ENCODE measurements at places on chromosomes 11 and 22.
A peak's percentile ranks its signal among the peaks of the same experiment; 100 is the strongest.

GRCh38 chr11:34145073-34145472 is 39.6 kb downstream of the NAT10 start:
- no peak for DNase-seq

- no peak for DNase-seq
These were observed 6.7 kb downstream of the ACP2 start for GRCh38 chr11:47241841-47242301.

DNA sequence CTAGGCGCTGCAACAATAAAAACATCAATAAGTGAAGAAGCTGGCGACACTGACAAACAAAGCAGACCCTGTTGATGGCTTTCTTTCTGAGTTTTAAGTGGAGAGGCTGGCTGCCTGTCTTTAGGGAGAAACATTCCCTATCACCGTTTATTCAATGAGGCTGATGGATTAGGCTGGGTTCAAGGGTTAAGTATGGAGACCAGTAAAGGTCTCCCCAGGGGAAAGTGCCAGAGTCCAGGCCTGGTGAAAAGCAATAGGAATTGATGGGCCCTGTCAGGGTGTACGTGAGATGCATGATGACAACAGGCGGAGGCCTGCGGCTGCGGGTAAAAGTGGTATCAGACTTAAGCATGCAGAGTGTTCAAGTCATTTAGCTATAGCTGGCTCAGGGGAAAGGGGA is 102.6 kb downstream of the ALX4 start:
- no peak for DNase-seq

DNA sequence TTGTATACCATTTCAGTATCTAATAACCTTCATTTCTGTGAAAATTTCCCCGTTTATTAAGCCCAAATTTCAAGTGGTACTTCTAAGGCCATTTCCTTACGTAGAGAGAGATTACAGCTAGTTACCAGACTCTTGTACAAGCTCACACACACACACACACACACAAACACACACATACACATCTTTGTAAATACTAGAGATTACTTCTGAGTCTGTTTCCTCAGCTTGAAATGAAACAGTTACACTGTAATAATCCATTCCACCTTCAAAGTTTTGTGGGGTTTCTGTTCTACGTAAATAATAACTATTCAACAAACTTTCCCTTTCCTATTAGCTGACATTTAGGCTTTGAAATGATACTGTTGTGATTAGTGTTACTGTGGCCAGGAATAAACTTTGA is 6.2 kb downstream of the POGLUT3 start:
- no peak for DNase-seq

GRCh38 chr11:111063726-111064517 is 181.6 kb upstream of the POU2AF2 start:
- DNase-seq = no peak

DNA sequence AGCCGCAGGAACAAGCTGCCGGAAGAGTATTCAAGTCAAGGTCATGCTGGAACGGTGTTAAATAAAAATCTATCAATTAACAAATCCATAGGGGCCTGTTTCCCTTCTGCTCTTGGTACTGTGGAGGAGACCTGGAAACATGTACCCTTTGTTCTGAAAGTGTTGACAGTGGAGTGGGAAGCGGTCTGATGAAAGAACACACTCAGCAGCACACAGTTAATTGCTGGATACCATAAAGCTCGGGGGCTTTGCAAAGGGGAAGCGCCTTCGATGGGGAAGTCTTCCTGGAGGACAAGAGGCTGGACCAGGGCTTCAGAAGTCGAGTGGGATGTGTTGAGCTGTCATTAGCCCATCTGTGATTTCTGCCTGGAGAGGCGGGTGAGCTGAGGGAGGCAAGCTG is 112.5 kb upstream of the CLPB start:
- DNase-seq = no peak

GRCh38 chr11:130475426-130476053 is 27.1 kb downstream of the ADAMTS15 start:
- no peak for DNase-seq

DNA sequence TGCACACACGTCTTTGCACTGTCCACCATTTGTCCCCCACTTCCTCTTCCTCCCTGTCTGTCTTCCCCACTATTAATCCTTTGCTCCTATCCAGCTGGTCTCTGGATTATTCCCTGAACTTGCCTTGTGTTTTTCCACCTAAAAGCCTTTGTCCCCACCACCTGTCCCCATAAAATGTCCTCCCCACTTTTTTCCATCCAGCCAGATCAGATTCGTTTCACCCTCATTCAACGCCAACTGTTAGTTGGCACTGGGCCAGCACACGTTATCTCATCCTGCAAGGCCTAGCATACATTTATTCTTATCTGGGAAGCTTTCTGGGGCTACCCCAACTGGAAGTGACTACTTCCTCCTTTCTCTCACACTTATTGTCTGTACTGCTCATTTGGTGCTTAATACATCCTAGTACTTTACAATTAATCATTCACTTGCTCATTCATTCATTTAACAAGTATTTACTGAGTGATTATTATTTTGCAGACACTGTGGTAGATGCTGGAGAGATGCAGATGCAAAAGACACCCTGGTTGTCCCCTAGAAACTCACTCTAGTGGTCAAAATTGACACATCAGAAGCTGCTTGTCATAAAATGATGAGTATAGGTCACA is 96.2 kb downstream of the RASSF10 start:
- DNase-seq = no peak

DNA sequence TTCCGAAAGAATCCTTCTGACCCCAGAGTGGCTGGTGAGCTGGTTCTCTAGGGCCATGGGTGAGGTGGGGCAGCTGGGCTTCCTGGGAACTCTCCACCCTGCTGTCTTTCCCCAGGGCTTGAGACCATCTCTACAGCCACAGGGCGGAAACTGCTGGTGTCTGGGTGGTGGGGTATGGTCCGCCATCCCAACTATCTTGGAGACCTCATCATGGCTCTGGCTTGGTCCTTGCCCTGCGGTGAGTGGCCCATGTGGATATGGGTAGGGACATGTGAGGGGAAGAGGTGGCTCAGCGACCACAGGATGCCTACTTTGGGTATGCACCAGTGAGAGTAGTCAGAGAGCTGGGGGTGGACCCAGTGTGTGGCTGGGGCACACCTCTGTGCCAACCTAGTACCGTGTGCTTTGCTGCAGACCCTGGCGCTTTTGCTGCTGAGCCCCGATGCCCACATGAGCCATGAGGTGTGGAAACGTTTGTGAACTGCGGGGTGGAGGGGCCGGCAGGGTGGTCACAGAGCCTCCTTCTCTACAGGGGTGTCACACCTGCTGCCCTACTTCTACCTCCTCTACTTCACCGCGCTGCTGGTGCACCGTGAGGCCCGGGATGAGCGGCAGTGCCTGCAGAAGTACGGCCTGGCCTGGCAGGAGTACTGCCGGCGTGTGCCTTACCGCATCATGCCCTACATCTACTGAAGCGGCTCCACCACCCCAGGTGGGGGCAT is 2.0 kb downstream of the ZNHIT2 start:
- DNase-seq = no peak

GRCh38 chr11:65912845-65913244 is 6.0 kb downstream of the C11orf68 start:
- no peak for DNase-seq

- DNase-seq = no peak
These were observed 210.0 kb downstream of the KIRREL3 start for GRCh38 chr11:126790550-126791081.

DNA sequence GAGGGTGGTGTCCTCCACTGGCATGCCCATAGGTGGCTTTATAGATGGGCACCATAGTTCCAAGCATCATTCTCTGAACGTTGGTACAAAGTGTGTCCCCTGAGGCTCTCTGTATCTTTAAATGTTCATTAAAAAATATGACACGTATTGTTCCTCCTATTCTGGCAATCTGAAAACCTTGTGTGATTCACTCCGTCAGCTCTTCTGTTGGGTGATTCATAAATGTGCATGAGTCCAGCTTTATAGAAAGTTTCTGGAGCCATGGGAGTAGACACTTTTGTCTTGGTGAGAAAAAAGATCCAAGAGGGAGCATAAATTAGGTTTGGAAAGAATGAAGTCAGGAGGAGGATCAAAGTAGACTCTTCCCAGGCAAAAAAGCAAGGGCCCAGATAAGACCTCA is 728.8 kb downstream of the NELL1 start:
- DNase-seq = no peak

DNA sequence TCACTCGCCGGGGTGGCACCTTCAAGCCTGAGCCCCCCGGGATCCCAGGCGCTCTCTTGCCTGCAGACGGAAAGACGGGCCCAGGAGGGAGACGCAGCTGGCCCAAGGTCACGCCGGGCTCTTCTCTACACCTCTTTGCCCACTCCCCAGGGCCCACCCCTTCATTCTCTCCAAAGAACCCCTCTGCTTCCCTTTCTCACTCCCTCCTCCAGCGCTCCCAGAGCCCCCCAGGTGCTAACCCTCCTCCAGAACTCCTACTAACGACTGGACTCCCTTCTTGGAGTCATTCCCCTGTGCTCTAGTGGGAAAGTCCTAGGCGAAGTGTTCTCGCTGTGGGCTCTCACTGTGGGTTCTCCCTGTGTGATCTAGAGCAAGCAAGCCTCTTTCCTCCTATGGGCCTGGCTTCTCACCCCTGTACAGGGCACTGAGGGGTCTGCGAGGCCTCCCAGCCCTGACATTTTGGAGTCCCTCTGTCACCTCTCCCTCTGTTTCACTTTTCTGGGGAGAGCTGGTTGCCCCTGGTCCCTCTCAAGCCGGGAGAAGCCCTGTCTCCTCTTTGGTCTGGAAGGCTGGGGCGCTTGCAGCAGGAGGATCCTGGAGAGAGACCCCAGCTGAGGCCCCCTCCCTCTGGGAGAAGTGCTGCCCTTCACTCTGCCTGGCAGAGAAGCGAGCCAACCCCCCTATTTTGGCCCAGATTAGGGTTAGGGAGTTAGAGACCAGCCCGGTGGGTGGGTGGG is 858 bp downstream of the OAF start:
- DNase-seq = no peak

DNA sequence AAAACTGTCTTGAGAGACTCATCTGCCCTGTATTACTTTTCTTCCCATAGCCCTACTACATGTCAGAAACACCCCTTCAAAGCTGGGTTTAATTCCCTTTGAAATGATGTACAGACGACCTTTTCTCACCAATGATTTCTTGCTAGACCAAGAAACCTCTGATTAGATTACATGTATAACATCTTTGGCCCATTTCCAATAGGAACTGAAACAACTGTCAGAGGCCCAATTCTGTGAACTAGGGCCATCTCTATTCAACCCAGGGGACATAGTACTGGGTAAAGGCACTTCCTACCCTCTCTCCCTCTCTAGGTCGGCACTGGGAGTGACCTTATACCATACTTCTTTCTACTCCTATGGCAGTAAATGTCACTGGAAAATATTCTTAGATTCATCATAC is 19.4 kb downstream of the NPAT start:
- DNase-seq = no peak

GRCh38 chr11:121494355-121495099 is 41.8 kb upstream of the SORL1-AS1 start:
- peak; percentile 60 for DNase-seq

DNA sequence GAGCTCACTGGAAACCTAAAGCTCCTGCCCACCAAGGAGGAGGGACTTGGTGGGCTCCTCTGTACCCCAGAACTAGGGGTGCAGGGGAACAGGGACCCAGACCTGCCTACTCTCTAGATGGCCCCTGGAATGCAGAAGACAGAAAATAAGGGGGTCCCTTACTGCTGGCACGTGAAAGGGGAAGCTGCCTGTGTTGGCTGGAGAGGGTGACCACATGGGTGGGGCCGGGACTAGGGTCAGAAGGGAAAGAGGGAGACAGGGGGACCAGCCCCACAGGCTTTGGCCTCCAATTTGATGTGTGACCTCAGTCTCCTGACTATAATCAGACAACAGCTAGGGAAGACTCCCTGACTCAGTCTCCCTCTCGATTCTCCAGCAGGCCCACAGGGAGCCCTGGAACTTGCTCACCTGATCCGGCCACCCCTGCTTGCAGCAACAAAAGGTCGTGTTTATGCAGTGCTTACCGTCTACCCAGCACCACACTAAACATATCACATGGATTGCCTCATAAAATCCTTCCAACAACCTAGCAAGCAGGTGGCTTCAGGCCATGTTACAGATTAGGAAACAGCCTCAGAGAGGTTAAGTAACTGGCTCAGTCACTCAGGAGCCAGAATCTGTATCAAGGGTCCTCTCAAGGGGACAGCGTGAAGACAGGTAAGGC is 10.2 kb downstream of the ARAP1 start:
- no peak for DNase-seq

DNA sequence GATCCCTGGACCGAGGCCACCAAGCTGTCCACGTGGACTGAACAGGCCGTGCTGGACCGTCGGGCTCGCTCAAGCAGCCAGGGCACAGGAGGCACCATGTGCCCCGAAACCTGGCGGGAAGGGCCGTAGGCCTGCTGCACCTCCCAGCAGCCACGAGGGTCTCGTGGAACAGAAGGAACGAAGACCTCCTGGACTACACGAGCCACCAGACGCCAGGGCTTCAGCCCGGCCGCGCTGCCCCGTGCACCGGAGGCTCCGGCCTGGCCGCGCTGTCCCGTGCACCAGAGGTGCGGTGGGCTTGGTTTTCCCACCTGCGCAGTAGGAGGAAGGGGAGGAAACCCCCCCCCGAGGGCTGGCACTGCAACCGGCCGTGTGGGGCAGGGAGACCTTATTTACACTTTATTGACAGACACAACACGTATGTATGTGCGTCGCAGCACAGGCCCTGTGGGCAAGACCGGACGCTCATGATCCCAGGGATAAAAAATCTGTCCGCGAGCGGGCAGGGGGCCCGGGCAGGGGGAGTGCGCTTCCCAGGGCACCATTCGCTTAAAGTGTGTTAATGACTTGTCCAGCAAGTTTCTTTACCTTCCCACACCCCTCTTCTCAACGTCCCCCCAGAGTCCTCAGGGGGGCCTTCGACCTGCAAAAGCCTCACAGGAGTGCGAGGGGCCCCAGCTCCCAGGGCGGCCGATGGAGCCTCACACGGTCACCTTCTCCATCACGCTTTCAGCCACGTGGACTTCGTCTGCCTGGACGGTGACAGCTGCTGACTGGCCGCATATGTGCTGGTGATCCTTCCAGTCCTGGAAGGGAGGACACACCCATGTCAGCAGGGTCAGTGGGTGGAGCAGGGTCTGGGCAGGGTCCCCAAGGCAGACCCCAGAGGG is 7.0 kb downstream of the DRD4 start:
- no peak for DNase-seq

DNA sequence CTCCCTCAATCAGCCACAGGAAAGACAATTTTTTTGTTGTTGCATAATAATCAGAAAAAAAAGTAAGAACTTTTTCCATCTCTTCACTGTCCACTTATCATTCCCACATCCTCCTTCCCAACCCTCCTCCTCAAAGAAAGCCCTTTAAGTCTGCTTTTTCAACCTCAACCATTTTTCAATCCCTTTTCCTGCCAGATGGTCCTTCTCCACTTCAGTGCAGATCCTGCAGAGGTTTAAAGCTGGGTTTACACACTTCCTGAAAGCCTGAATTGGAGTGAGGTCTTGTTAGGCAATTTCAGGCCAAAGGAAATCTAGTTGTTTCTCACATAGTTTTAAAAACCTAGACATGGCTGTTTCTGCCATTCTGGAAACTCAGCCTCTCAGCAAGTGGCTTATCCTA is 78.3 kb downstream of the RPL27A start:
- DNase-seq = no peak

DNA sequence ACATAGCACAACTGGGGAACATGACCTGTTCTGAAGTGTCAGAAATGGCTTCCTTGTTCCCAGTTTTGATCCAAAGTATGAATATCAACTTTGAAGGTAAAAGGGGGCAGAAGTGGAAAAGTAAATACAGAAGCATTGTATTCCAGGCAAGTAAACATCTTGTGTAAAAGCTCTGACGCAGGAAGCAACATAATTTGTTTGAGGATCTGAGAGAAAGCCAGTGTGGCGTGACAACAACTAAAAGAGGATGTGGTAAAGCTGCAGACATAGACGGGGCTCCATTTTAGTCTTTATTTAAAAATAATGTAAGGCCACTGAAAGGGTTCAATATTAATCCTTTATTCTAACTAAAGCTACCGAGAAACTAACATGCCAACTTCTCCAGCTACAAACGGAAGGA is 310.2 kb downstream of the DLG2 start:
- no peak for DNase-seq

All from T-helper 2 cell treated with Interferon-gamma antibody and Interleukin-4, amounts not matched to agents 5 μg/mL and 100 μg/mL, for 36 hours (primary cell).